ENCODE measurements at places on chromosomes 4 and X.

- DNase-seq, result no peak
Observed at GRCh38 chr4:70994387-70995099, 1.1 kb downstream of the DCK start.

DNA sequence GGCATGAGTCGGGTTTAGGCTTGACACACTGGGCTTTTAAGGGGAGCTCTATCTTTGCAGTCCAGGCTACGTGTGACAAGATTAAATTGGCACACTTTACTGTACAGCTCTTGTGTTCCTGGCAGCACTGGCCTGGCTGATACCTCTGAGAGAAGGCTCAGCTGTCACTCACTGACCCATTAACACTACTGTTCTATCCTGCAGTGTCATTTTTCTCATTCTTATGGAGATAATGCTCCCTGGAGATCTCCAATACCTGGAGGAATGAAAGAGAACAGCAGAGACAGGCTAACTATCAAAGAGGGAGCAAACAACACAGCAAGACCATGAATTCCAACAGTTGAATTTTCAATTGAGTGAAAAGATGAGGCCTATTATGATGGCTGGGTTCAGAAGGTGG is 1.7 kb upstream of the PDHA2 start:
- DNase-seq, result no peak

- DNase-seq, result no peak
Observed at GRCh38 chrX:10233173-10233572, 76.4 kb downstream of the CLCN4 start.

DNA sequence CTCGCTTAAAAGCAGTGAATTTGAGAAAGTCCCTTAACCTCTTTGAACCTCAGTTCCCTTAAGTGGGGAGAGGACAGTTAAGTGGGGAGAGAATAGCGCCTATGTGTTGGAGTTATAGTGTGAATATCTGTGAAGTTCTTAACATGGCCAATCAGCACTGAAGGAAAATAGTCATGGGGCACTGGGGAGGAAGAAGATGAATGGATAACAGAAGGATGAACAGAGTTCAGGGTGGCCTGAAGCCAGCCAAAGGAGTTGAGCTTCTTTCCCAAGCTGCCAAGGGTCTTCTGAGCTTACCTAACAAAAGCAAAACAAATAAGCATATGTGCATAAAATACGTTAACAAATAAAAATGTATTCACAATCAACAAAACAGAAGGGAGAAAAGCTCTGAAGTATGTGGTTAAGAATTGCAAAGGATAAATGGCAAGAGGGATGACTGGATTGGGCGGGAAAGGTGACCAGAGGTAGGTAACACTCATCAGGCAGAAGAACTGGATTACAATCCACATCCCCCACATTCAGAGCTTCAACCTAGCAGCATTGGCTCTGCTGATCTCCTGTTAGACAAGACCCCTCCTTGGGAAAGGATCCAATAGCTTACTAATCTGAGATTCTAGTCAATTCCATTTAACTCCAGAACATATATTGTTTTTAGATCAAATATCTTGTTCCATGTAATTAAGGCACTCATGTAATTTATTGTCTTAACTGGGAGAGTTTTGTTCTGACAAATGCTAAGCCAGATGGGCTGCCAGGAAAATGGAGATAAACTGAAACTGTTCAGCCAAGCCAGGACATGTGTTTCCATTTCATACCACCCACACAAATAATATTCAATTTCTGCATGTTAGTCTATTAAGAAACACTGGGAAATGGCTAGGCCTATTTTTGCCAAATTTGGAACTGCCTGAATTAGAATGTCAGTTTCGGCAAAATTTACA is 221.2 kb downstream of the LDB2 start:
- DNase-seq, result no peak

DNA sequence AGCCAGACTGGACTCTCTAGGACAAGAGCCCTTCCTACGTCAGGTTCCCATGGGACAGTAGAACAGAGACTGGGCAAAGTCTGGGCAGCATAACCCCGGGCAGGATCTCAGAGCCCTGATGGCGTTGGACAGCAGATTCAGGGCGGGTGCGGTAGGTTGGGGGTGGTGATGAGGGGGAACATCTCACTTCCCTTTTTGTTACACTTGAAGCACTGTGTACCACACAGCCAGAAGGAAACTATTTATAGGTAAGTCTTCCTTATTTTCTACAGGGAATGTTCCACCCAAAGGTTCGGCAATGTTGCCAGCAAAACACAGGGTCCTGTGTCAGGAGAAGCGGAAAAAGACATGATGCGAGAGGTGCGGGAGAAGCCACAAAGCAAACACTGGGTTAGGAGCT is 54.3 kb downstream of the TSC22D3 start:
- no peak for DNase-seq

- no peak for DNase-seq
Observed at GRCh38 chr4:73018595-73018994, 50.9 kb downstream of the COX18 start.

DNA sequence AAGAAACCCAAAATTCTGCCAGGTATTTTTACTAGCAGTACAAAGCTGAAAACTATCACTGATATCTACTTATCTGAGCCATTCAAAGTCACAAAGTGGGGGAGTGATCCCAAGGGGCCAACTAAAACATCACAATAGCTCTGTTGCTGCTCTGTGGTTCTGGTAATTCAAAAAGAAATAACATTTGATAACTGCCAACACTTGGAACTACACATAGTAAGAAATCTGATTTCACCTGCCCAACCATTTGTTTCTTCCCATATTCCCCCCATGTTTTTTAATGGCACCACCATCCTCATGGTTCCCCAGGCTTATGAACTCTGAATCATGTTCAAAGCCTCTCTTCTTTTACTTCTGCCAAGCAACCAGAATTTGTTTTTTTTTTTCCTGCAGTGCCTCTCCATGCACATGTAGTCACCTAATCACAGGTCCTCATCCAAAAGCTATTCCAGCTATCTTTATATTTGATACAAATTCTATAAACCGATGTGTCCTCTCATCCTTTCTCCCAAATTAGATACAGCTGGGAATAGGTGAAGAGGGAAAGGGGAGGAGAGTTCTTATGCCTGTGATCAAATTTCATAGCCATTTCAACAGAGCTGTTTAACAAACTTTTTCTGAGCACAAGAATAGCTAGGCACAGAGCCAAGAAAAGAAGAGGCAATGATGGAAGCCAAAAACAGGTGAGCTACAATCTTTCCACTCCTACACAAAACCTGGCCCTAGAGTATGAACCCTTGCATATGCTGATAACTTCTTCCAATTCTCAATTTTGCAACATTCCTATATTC is 7.7 kb downstream of the AMMECR1 start:
- DNase-seq, result no peak

GRCh38 chr4:125390126-125390525 is 75.4 kb downstream of the FAT4 start:
- DNase-seq, result no peak

DNA sequence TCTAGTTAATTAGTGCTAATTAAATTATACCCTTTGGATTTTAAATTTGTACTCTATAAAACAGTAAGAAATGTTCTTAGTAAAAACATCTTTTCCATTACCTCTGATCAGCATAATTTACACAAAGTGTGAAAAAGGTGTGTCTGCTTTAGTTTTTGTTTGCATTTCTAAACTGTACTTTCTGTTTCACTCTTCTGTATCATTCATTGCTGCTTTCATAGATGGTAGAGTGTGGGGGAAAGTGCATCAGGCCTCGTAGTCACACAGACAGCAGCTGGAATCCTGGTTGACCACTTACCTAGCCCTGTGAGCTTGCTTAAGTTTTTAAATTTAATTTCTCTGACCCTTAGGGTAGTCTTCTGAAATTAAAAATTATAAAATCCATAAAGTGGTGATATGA is 275.4 kb upstream of the PITX2 start:
- no peak for DNase-seq

GRCh38 chr4:135917011-135917410 is 1615.3 kb downstream of the PCDH18 start:
- no peak for DNase-seq

DNA sequence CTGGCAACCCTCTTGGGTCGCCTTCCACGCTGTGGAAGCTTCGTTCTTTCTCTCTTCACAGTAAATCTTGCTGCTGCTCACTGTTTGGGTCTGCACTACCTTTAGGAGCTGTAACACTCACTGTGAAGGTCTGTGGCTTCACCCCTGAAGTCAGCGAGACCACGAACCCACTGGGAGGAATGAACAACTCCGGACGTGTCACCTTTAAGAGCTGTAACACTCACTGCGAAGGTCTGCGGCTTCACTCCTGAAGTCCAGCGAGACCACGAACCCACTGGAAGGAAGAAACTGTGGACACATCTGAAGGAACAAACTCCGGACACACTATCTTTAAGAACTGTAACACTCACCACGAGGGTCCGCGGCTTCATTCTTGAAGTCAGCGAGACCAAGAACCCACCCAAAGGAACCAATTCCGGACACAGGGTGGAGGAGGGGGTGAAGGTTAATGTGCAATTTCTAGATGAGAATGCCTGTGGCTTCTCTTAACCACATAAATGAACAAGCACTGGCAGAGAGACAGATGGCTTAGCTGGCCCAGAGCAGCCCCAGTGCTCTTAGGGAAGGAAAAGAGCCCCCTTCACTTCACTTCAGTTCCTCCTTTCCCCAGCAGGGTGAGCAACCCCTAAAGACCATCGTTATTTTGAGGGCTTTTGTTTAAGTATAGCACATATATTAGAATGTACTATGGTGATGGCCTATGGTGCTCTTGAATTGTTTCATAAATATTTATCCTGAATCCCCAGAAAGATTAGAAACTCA is 73.0 kb downstream of the LUZP4 start:
- no peak for DNase-seq

GRCh38 chrX:153868576-153869472 is 17.1 kb downstream of the L1CAM start:
- DNase-seq, result no peak

DNA sequence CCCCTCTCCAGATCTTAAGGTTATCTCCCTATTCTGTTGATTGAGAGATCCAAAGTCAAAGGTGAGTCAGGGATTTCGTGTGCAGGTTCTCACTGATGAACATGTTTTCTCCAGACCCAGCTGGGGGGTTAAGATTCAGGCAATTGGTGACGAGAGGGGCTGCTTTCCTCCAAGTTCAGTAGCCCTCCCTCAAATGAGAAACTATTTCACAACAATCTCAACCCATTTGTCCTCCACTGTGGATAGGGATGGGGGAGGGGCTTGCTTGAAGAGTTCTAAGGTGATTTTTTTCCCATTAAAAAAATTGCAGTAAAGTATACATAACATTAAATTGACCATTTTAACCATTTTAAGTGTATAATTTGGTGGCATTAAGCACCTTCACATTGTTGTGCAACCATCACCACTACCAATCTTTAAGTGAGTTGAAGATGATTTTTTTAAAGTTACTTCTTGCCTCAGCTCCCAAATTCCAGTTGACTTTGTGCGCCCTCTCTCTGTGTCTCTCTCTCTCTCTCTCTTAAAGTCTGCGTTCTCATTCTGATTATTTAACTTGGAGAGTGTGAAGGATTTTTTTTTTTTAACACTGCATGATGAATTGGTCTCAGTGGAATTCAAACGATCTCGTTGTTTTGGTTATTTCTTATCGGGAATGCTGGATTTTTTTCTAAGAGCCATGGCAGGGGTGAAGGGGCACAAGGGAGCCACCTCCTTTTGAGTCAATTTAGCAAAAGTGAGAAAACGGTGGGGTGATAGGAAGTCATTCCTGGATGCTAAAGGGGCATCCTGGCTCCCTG is 175.9 kb downstream of the SHROOM3 start:
- no peak for DNase-seq

DNA sequence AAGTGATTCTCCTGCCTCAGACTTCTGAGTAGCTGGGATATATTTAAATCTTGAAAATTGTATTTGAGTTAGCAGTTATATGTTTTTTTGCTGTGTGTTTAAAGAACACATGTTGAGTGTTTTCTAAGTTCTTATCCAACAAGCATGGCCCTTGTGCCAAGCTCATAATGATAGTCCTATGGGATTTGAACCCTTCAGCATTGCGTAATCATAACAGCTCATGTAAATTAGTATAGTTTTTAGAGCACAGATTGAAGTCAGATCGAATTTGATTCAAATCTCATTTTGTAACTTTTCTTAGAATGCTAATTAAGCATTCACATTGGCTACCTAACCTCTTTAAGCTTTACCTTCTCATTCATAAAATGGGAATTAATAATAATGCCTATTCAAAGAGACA is 12.2 kb downstream of the FAM149A start:
- DNase-seq, result no peak

DNA sequence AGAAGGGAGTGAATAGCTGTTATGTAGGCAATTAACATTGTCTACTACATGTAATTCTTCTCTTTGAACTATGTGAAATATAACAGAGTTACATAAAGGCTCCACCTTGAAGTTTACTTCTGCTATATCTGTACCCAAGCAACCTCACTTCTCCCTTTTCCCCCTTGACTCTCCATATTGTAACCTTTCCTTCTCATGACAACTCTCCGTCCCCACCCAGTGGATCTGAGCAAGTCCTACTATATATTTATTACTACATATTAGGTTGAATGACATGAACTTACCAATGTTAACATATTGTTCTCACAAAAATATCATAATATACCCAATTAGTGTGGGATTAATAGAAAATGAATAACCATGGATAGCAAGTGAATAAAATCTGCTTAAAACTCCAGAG is 93.2 kb upstream of the ATP8A1 start:
- no peak for DNase-seq

DNA sequence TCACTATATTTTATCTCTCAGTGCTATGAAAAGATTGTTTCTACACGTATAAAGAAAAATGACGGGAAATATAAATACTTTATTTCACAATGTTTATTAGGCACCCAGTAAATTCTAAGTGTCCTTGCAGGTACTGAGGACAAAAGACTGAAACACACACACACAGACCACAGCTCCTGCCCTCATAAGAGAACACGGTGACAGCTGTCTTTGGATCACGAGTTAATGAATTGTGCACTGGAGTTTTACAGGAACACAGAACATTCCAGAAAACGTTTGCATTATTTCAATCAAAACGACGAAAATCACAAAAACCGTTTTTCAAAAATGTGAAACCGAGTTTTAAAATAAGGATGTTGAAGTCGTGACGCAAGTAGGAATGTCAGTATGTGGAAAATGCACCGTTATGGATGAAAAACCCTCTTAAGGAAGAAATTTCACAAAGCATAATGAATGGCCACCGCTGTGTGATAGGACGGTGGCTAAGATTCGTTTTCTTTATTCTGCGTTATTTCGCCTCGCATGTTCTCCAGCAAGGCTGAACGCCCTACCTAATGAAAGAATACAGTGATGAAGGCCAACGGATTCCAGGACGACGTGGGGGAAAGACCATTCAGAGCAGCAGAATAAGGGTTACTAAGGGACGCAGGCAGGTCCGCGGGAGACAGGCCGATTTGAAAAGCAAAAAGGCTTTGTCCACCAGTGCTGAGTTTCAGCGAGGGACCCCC is 24.2 kb downstream of the FAM156A start:
- no peak for DNase-seq

DNA sequence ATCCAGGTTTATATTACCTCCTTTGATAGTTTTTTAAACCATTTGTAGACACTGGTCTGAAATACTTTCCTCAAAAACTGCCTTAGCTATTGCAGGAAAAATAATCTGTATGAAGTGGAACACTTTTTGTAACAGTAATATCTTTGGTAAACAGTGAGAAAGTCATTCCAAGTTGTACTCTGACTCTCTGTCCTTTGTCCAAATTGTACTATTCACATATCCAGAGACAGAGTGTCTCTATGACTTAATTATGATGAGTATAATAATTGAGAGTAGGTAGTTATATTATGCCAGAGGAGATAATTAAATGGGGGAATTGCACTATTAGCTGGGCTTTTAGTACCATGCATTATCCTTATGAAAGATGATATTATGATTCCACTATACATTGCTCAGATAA is 112.6 kb upstream of the LCORL start:
- no peak for DNase-seq

All from mesenteric fat pad (tissue), 1 donor.